ENCODE measurements at places on chromosomes 11 and 22. TPM values are rescaled to one million over a fixed set of nuclear protein-coding genes. Genes with fewer than 3 reads are reported as not detected.

Gene ANKK1
- total RNA-seq = not detected

Gene OR56A1
- not detected for total RNA-seq

Gene SGSM1
- 0.33 TPM for total RNA-seq

Gene DTX4
- 4.1 TPM for total RNA-seq

Gene CD44
- 627 TPM for total RNA-seq

Gene SPON1
- total RNA-seq = not detected

Gene P2RY6
- total RNA-seq = 3.9 TPM

Gene CENPM
- total RNA-seq = 37.6 TPM

Gene MS4A6E
- total RNA-seq = not detected

Data from A549 treated with ZK216348 at 1 μM for 4 hours (cell line).